ENCODE measurements at places on chromosomes 5 and 9. TPM values are rescaled to one million over a fixed set of nuclear protein-coding genes. Genes with fewer than 3 reads are reported as not detected.
A peak's percentile ranks its signal among the peaks of the same experiment; 100 is the strongest.

Gene RASGRF2
- 20.5 TPM for total RNA-seq

Gene SYNPO
- total RNA-seq: 0.36 TPM

Gene MLANA
- not detected for total RNA-seq

Gene CENPK
- 70.5 TPM for total RNA-seq

Gene SLC36A2
- total RNA-seq: not detected

- no peak for DNase-seq
Observed at GRCh38 chr5:125258615-125259014, 512.2 kb upstream of the ZNF608 start.

GRCh38 chr9:121656941-121657470 lies 5.6 kb downstream of the DAB2IP start:
- DNase-seq: no peak

DNA sequence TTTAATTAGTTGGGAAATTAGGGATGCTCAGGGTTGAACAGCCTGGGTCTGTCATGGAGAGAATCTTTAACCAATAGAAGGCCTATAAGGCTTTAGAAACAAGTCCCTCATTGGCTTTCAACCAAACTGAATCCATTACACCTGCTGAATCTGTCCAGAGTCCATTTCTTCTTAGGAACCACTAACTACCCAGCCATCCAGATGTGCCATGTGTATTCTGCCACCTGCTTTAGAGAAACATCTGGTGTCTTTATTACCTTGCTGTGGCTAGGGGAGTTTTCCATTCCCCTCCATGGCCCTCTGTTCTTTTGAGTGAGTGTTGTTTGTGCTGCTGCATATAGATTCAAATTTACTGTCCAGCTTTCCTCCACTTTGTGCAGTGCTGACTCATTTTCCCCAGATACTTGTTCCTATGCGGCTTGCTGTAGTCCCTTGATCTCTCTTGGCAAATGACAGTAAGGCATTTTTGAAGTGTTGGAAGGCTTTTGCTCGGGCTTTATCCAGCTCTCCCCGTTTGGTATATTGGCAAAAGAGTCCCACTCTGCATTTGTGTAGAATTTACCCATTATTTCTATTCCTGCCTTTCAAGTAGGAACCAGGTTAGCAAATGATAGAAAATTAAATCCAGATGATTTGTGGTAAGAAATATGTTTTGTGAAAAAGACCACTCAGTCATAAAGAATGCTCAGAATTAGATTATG lies 54.6 kb downstream of the NLN start:
- DNase-seq: no peak

DNA sequence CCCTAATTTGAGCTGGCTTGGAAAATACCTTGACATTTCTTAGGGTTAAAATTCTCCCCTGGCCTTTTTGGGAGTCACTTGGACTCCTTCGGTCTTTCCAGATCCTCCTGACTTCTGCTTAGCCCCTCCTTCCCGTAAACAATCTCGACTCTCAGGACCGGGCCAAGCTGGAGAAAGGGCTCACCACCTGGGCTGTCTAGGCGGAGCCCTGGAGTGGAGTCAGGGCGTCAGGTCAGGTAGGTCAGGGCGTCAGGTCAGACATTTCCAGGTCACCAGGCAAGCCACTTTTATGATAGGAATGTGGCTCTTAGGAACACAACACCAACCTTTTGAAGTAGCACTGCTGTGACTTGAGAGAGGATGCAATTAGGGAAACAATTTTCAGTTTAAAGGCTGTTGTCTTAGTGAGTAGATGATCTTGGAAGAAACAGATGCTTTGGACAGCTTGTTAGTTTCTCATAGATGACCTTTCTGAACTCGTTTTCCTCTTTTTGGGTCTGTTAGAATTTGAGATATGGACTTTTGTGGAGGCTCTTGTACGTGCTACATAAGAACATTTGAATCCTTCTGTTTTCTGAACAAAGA lies 12.8 kb downstream of the OSTF1 start:
- DNase-seq: no peak

DNA sequence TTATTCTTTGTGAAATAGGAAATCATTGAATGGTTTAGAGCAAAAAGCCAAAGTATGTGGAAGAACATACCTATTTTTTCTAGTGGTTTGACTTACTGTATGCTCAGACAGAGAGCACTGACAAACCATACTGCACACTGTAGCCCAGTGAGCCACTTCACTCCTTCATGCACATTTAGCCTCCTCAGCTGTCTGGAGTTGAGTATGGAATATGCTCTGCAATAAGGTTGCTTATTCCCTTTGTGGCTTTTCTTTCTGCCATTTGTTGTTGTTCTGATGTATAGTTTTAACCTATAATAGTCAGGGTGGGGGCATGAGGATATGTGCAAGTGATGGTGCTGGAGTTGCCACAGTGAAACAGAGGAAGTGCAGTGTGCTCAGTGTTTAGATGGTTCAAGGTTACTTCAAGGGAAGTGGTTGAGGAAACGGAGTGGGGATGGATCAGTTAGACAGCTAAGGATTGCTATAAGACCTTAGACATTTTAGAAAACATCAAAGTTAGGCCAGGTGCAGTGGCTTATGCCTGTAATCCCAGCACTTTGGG lies 100.7 kb downstream of the CDC42SE2 start:
- no peak for DNase-seq

GRCh38 chr5:144004146-144004545 lies 166.3 kb downstream of the YIPF5 start:
- no peak for DNase-seq

DNA sequence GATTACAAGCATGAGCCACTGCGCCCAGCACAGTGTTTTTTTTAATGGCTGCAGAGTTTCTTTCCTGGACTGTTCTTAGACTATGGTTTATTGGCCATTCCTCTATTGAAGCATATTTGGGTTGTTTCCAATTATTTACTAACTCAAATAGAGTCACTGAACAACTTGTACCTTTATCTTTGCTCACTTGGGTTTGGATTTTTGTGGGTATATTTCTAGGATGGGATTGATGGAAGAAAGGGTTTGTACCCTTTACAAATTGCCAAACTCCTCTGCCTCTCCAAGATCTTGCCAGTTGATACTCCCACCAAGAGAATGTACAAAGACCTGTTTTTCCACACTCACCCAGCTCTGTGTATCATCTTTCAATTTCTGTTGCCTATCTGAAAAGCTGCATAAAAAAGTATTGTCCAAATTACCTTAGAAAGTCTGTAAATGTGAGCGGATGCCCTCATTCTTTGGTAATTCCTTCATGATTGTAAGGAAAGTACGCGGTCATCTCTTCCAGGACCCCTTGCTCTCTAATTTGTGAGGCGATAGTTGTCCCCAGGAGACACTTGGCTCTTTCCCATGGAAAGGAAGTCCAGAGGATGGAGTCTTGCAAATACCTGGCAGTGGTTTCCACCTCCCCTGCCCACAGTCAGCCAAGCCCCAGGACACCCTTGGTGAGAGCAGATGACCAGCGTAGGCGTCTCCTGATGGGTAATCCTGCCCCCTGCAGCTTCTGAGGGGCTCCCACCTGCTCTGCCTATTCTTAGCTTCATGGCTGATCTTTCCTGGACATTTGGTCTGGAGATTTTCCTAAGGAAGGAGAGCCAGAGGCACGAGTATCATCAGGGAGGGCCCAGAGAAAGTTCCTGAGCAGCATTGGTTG lies 33.0 kb downstream of the ARHGEF37 start:
- no peak for DNase-seq

GRCh38 chr5:136011414-136012001 lies 17.3 kb upstream of the TGFBI start:
- DNase-seq: no peak

GRCh38 chr9:7293091-7293490 lies 506.5 kb downstream of the DMAC1 start:
- peak; percentile 12 for DNase-seq

GRCh38 chr5:139803978-139804377 lies 8.4 kb downstream of the PSD2 start:
- DNase-seq: no peak

DNA sequence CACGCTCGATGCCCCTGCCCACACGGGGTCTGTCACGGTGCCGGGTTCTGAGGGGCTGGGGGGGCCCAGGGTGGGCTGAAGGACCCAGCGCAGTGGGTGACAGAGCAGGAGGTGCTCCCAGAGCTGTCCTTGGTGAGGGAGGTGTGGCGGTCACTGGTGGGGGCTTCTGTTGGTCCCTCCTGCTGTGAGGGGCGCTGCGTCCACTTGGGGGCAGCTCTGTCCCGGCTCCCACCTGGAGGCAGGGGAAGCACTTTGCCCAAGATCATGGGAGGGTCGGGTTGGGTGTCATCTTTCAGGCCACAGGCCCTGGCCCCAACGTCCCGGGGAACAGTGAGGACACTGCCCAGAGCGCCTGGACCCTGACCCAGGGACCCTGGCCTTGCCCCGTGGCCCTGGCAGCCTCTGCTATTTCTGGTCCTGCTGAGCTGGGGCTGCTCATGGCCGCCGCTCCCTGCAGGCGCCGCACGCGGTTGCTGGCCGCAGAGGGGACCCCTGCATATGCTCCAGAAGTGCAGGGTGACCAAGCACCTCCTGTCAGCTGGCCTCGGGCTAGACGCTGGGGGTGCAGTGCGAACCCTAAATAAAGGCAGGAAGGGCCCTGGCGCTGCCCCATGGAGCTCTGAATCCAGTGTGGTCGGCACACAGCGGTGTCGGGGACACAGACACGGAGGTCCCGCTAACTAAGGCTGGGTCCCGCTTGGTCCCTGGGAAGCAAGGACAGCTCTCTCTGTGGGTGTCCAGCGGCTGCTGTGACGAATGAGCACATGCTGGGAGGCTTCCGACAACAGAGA lies 11.6 kb upstream of the RNU6ATAC start:
- no peak for DNase-seq

GRCh38 chr5:142098931-142099330 lies 9.6 kb upstream of the NDFIP1 start:
- no peak for DNase-seq

All from activated T-cell treated with anti-CD3 and anti-CD28 coated beads, Interleukin-2, amount 50 U/mL, for 72 hours (primary cell).